Spleen (tissue), 13 donors: ENCODE measurements at places on chromosomes 13 and 19. TPM values are rescaled to one million over a fixed set of nuclear protein-coding genes. Genes with fewer than 3 reads are reported as not detected.

HIPK4 gene
- 0.19 TPM for total RNA-seq

CRB3 gene
- total RNA-seq, result 1.3 TPM

DNA sequence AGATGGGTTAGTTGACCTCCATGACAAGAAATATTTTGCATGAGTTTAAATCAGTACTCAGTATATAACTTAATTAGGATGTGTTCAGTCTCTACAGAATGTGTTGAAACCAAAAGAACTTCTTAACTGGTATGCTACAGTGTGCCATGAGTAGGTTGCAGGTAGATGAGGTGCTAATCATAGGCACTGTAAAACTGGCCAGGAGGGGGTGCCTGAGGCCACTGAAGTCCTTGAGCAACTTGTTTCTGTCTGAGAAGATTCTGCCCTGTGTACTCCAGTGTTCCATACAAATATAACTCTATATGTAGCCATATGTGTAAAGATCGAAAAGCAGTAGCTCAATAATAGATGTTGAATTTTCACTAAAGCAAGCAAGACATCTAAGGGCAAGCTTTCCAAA is 549.2 kb upstream of the KLF12 start:
- no peak overlapping the region for H3K27ac ChIP-seq
- H3K4me3 ChIP-seq, result no peak overlapping the region
- no peak for DNase-seq

DNA sequence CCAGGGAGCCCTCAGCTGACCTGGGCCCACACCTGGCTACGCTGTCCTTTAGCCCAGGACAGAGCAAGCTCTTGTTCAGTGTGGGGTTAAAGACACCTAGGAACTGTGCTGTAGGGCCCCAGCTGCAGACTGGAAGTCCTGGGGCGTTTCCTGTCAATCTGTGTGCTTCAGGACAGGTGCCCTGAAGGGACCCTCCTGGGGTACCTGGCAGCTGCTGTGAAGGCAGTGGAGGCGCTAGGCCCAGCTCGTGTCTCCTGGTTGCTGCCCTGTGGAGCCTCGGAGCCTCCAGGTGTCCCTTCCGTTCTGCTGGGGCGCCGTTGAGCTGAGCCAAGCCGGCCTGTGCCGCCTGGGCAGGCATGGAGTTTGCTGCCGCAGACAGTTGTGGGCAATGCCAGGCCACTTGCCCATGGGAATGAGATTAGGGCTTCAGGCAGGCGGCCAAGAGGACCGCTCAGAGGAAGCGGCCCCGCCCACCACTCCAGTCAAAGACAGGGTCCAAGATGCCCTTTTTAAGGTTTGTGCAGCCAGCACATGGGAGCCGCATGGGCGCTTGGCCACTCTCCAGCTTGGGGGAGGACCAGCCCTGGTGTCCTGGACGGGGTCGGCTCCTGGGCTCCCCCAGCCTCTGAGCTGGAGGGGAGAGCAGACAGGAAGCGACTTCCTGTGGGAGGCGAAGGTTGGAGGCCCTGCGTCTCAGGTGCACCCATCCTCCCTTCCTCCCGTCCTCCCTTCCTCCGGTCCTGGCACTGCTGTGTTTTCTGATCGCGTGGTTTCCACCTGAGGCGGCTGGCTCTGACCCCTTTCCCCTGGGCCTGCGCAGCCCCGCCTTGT is 4.0 kb downstream of the PTBP1 start:
- peaks cover 66% of the 10 kb centered on the region for H3K4me1 ChIP-seq
- H3K27me3 ChIP-seq, result no peaks in the 10 kb centered on the region
- DNase-seq, result no peak
- peak overlapping the region; percentile 80 for H3K4me3 ChIP-seq

SERTM1 gene
- not detected for total RNA-seq

DNA sequence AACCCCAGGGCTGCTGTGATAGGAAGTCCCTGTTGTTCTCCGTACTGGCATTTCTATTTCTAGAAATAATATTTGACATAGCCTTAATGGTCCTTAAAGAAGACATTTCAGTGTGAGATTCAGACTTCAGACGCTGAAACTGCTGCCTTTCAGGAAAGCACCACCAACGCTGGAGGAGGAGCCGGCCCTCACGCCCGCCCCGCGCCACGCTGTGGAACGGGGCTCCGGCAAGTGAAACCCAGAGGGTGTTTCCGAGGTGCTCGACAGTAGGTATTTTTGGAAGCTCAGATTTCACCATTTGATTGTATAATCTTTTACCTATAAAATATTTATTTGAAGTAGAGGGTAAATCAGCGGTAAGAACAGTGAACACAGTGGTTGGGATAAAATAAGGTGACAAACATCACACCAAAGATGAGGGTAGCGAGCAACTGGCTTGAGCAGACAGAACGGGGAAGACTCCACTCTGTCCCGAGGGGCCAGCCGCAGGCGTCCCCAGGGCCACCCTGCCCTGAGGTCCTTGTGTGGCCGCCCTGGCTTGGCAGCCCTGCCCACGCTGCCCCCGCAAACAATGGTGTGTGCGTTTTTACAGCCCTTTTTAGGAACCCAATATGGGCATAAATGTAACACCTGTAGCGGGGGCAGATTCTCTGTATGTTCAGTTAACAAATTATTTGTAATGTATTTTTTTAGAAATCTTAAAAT is 85.6 kb upstream of the MCF2L start:
- no peak for DNase-seq
- peaks cover 40% of the 10 kb centered on the region for H3K36me3 ChIP-seq
- H3K4me3 ChIP-seq, result no peak overlapping the region
- peaks cover 11% of the 10 kb centered on the region for H3K4me1 ChIP-seq
- H3K27ac ChIP-seq, result no peak overlapping the region

- peaks cover 13% of the 10 kb centered on the region for H3K4me1 ChIP-seq
- DNase-seq, result no peak
- no peak overlapping the region for H3K27ac ChIP-seq
- H3K36me3 ChIP-seq, result no peaks in the 10 kb centered on the region
Measured at GRCh38 chr19:35710784-35711723, 6.7 kb downstream of the ZBTB32 start.

LGALS7B gene
- total RNA-seq, result not detected

DNA sequence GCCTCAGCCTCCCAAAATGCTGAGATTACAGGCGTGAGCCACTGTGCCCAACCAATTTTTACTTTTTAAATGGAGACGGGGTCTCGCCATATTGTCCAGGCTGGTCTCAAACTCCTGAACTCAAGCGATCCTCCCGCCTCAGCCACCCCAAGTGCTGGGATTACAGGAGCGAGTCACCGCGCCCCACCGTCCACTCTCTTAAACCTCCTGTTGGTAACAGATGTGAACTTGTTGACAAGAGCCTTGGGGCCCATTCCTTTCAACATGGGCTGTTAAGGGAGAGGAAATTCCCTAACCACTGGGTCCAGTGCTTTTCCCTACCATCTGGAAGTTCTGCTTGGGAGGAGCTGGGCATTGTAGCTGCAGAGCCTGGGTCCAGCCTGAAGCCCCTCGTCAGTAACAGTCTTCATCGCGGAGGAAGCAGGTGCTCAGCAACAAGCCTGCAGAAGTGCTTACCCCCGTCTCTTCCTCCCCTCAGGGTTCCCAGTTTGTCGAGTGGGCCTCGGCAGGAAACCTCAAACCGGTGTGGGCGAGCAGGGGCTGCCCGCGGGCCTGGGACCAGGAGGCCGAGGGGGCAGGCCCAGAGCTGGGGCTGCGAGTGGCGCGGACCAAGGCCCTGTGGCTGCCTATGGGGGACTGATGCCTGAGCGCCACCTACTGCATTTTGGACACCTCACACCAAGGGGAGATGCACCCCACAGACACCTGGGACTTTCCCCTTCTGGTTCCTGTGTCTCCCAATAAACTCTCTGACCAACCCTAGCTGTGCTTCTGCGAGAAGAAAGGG is 4.0 kb upstream of the FLT3LG start:
- peak overlapping the region; percentile 63 for H3K27ac ChIP-seq
- peak; percentile 94 for DNase-seq
- no peaks in the 10 kb centered on the region for H3K27me3 ChIP-seq
- peaks cover 58% of the 10 kb centered on the region for H3K4me1 ChIP-seq
- peaks cover 18% of the 10 kb centered on the region for H3K36me3 ChIP-seq

GRCh38 chr19:48619692-48620585 is 633 bp downstream of the SPHK2 start:
- H3K27me3 ChIP-seq, result no peaks in the 10 kb centered on the region
- H3K36me3 ChIP-seq, result peaks cover 27% of the 10 kb centered on the region
- peak; percentile 78 for DNase-seq
- peak overlapping the region; percentile 59 for H3K27ac ChIP-seq

NOVA2 gene
- 5.4 TPM for total RNA-seq

DNA sequence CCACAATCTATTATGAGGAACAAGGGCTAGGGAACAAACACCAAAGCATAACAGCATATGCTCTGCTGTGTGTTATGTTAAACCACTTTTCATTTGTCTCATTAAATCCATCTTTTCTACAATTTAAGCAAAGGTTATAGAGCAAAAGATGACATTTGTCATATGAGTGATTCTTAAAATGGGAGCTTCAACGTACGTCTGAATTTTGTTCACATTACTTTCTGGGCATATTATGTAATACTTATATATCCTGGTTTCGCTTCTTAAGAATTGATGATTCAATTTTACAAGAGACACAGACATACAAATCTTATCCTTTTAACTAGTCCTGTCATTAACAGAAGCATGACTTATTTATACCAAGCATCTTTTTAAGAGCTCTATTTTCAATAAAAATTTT is 3.3 kb upstream of the TPP2 start:
- peaks cover 57% of the 10 kb centered on the region for H3K4me1 ChIP-seq
- no peaks in the 10 kb centered on the region for H3K27me3 ChIP-seq
- DNase-seq, result no peak
- no peaks in the 10 kb centered on the region for H3K36me3 ChIP-seq
- no peak overlapping the region for H3K27ac ChIP-seq

DNA sequence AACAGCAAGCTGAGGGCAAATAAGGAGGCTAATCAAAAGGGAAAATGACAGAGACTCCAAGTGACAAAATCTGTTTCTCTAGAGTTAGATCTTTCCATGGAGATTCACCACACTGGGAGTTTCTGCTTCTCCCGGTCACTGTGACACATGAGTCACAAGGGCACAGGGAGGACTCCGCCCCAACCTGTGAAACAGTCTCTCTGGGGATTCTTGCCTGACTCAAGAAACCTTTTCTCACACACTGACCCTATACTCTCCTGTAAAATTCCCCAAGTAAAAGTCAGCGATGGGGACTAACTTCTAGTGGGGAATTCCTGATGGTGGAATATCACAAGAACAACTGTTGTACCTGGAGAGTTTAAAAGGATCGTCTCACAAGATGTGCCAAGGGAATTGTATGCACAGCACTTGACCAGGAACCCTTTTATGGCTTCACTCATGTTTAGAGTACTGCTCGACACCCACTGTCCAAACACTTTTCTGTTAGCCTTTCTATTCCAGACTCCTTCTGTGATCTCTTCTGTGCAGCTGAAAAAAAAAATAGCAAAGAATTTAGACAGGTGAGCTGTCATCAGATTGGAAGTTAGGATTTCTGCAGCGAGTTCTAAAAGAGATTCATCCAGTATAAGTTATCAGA is 46.8 kb upstream of the URAD start:
- peaks cover 13% of the 10 kb centered on the region for H3K4me1 ChIP-seq
- H3K36me3 ChIP-seq, result no peaks in the 10 kb centered on the region
- H3K27me3 ChIP-seq, result no peaks in the 10 kb centered on the region
- H3K27ac ChIP-seq, result no peak overlapping the region
- H3K4me3 ChIP-seq, result no peak overlapping the region

DNA sequence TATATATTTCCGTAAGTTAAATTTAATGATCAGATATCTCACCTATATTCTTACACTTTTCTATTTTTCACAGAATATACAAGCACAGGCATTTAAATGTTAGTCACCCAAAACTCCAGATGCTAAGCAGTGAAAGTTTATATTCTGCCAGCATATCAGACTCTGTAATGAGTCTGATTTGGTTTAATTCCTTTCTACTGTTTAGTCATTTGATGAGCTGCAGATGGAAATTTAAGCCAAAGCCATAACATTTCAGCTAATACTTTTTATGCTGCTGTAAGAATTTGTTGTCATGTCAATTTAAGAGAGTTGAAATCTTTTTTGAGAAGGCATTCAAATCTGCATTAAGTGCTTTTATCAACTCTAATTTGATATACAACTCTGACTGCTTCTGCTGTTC is 8.0 kb downstream of the FRY start:
- peaks cover 6% of the 10 kb centered on the region for H3K4me1 ChIP-seq
- no peaks in the 10 kb centered on the region for H3K36me3 ChIP-seq
- no peaks in the 10 kb centered on the region for H3K27me3 ChIP-seq

DNA sequence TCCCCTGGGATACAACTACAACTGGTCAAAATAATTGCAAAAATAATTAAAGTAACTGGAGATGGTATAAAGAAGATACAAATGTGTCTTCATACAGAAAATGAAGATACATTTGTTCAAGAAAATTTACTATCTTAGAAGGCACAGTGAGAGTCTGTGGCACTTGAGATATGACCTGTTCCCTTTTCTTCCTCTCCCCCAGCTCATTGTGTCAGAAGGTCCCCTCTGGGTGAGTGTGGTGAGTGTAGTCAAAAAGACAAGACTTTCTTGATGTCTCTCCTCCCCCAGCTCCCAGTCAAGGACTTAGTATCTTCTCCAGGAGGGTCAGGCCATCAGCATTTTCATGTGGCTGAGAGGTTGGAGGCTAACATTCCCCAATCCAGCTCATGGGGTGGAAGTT is 51.7 kb downstream of the EDNRB start:
- H3K36me3 ChIP-seq, result no peaks in the 10 kb centered on the region
- H3K4me3 ChIP-seq, result no peak overlapping the region
- H3K27me3 ChIP-seq, result no peaks in the 10 kb centered on the region
- DNase-seq, result no peak

PSG5 gene
- total RNA-seq, result not detected

GRCh38 chr13:105170438-105170837 is 1365.0 kb downstream of the EFNB2 start:
- no peaks in the 10 kb centered on the region for H3K36me3 ChIP-seq
- H3K27ac ChIP-seq, result no peak overlapping the region
- H3K4me3 ChIP-seq, result no peak overlapping the region
- no peaks in the 10 kb centered on the region for H3K4me1 ChIP-seq
- H3K27me3 ChIP-seq, result no peaks in the 10 kb centered on the region
- no peak for DNase-seq

GRCh38 chr19:50663482-50663790 is 14.2 kb downstream of the C19orf81 start:
- no peak overlapping the region for H3K4me3 ChIP-seq
- peaks cover 10% of the 10 kb centered on the region for H3K4me1 ChIP-seq
- no peak for DNase-seq

ZNF790 gene
- total RNA-seq, result 6.5 TPM

DNA sequence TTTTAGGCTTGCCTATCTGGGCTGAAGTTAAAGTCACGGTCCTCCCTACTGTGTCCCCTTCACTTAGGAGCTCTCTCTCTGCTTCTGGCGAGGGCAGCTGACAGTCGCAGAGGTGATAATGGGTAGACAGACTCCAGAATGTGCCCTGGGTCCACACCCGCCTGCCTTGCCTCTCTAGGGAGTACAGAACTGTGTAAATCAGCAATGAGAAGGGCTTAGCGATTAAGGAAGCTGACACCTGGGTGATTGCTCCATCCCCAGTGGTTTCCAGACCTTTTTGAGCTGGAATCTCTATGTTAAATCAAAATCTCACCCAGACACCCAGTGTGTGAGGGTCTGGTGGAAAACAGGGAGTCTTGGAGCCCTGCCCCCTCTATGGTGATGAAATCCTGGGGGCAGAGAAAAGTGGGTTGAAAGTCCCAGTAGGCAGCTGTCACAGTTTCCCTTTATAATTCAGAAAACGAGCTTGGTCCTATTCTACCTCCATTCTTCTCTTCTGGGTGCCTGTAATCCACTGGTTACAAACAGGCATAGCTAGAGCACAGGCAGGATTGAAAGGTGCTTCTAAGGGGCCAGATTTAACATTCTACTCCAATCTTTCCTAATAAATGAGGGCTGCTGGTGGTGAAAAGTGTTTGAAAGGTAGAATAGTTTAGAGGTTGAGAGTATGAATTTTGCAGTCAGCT is 46.9 kb downstream of the OLFM4 start:
- no peak overlapping the region for H3K27ac ChIP-seq
- no peak for DNase-seq
- no peaks in the 10 kb centered on the region for H3K27me3 ChIP-seq
- no peak overlapping the region for H3K4me3 ChIP-seq
- no peaks in the 10 kb centered on the region for H3K36me3 ChIP-seq
